HCEC 1CT (cell line): ENCODE measurements at places on chromosomes 4 and X.

DNA sequence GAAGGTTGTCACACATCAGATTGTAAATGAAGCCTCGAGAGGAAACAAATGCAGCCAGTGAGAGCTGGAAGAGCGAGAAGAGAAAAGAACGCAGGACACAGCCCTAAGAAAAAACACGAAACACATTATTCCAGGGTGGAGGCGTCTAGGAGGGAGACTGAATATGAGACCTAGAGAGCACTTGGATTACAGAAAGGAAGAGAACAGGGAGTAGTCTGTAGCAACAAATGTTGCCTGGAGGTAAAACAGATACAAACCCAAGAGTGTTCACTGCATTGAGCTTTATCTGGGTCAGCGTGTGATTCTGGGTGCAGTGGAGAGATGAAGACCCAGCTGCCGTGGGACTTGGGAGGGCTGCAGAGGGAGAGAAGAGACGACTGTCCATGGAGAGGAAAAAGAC lies 50.1 kb upstream of the SETD7 start:
- DNase-seq: no peak

DNA sequence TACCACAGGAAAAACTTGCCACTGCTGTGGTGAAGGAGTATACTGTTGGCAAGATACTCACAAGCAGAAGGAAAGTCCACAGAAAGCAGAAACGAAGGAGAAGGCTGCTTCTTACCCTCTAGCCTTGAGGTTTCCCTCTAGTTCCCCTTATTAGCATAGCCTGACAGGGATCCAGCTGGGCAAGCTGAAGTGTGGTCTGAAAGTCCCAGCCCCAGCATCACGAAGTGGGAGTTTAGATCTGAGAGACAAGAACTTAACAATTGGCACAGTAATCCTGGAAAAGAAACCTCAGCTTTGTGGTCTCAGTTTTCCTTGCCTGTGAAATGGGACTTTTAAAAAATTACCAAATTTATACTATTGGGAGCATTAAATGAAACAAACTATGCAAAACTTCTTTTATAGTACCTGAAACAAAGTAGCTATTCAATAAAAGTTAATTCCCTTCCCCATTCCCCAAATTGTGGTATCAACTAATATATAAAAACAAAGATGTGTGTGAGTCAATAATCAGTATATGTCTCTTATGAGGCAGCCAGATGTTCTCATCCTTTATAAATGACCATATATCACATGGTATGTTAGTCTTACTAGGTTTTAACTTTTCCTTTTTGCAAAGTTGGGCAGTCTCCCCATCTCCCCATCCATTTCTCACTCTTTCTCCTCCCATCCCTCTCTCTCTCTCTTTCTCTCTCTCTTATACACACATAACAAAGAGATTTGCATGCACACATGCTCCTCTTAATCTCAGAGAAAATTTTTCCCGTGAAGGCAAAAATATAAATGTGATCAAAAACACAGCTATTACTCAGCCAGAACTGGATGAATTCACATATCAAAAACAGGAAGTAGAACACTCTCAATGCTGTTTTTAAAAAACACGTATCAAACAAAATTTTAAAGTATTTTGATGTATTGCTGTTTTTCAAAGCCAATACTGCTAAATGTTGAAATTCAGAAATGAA lies 57.8 kb downstream of the SCFD2 start:
- no peak for DNase-seq

GRCh38 chr4:2142630-2143427 lies 83.7 kb downstream of the NAT8L start:
- DNase-seq: no peak

DNA sequence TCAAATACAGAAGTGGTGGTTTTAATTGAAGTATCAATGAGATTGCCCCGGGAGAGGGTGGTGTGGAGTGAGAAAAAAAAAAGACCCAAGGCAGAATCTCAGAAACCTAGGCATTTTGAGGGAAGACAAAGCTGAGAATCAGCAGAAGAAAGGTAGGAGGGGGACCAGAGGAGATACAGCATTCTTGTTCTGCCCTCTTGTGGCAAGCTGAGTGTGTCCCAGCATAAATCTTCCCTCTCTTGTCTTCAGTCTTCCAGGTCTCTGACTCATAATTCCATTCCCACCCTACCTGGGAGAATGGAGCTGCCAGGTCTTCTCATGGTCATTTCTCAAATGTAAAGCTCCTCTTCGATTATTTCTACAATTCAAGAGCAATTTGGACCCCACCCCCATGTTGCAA lies 32.7 kb upstream of the MAGED1 start:
- DNase-seq: no peak

- no peak for DNase-seq
These were observed 234.2 kb upstream of the MID1 start for GRCh38 chrX:10854594-10854993.

- no peak for DNase-seq
These were observed 100.8 kb downstream of the REPS2 start for GRCh38 chrX:17047224-17047623.

DNA sequence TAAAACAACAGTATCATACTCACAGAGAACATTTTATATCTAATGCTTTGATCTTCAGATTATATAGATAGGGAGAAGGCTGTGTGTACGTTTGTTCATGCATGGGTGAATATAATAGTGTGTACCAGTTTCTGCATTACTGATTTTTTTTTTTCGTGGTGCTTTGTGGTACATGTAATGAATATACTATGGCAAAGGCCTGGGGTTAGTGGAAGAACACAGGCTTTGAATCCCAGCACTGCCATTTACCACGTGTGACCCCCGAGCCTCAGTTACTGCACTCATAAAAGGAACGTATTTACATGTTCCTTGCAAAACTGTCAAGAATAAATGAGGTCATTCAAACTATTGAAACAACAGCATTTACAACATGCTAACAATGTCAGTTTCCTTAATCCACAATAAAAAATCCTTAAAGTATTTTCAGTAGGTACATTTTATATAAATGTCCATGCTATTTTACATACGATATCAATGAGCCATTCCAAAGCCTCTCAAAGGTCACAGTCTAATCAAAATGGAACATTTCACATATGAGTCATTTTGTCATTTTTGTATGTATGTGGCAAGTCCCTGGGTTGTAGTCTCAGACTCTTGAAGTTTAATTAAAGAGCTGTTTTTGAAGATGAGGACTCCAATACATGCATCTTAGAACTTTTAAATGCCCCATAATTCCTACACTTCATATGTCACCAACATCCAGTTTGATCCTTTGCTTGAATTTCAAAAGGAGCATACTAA lies 242.8 kb downstream of the PPP3CA start:
- no peak for DNase-seq

DNA sequence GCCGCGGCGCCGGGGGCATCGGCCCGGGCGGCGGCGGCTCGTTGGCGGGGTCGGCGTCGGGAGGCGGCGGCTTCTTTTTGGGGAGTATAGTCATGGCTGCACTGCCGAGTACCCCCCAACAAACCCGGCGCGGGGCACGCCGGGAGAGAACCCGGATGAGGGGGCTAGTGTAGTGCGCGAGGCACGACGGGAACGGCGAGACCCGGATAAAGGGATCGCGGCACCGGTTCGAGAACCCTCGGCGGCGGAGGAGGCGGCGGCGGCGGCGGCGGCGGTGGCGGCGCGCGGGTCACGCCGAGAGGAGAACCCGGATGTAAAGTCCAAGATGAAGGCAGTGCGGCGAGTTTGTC lies at the start of gene OTUD5:
Gene OTUD5, minus strand, starts transcription at position 131 of the 350 bp plus-strand sequence. Its CDS starts 37 bp downstream, at position 94.
- DNase-seq: no peak

DNA sequence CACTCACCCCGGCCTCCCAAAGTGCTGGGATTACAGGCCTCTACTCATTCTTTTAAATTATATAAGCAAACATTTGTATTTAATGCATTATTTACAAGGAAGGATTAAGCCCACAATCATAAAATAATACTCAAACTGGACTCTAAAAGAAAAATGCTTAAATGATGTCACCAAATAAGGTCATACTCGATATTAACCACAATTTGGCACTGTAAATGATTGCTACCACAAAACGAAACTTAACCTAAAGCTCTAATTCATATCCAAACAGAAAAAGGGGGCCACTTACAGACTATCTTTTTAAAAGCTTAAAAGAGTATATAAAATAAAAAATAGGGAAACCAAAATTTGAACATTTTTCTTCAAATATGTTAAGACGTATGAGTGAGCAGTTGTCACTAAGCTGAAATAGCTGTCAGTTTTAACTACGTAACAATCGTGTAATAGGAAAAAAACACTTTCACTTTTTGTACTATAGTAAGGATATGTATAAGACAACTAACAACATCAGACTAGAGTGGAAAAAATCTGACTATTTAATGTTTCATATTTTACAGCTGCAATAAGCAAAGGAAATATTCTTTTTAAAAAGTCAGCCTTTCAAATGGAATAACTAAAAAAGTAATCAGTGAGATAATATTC lies 108.2 kb upstream of the GPR34 start:
- DNase-seq: peak; percentile 15

DNA sequence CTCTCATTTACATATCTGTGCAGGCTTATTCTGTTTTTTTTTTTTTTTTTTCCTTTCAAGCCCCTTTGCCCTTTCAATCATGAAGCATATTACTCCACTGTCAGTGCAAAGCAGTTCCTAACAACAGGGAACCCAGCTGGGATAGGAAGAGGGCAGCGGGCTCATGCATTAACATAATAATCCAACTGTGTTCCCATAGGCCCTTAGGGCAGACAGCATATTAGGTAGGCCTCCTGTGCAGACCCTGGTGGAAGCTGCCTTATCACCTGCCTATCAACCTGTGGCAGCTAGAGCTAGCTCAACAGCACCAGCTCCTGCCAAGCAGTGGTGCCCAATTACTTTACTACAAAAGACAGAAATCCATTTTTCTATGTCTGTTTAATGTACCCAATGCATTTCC lies 49.3 kb downstream of the SLC10A7 start:
- no peak for DNase-seq

GRCh38 chr4:82746705-82747574 lies 51.7 kb downstream of the SCD5 start:
- DNase-seq: no peak

- DNase-seq: no peak
These were observed 323.6 kb downstream of the BCOR start for GRCh38 chrX:39773923-39774773.

DNA sequence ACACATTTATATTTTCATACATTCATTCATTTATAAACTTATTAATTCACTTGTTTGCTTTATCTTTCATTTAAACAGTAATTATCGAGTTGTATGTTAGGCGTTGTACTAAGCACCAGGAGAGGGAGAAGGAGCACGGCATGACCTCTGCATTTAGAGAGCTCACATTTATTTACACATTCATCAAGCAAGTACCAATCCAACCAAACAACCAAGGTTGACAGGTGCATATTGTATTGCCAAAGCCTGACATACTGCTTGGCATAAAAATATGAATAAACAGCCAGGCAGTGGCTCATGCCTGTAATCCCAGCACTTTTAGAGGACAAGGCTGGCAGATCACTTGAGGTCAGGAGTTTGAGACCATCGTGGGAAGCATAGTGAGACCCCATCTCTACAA lies 37.0 kb upstream of the CLNK start:
- no peak for DNase-seq

DNA sequence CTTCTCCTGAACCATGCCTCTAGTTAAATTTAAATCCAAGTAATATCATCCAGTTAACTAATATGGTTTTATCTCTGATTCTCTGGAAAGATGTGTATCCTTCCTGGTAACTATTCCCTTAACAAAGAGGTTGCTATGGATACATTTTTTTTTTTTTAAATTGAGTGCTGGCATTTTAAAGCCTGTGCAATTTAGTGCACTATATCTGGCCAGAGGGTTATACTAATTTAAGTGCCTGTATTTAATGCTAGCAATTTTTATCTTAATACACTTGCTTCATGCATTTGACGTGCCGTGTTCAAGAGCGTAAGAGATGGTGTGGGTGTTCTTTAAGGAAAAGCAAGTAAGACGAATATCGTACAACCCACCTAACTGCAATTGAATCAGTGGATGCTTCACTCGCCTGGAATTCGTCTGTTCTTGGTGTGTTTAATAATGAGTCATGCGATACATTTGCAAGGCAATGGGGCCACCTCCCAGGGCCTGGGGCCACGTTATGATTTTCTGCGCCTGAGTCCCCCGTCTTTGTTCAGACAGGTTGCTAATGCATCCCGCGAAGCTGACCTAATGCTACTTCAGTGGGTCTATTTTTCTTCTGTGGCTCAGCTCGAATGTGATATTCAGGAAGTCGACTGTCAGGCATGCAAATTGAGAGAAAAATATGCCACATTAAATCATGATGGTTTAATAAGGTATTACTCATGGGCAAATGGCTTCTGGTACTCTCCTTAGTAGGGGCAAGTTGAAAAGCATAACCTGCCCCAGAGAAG lies 14.2 kb upstream of the MID1 start:
- peak; percentile 83 for DNase-seq

DNA sequence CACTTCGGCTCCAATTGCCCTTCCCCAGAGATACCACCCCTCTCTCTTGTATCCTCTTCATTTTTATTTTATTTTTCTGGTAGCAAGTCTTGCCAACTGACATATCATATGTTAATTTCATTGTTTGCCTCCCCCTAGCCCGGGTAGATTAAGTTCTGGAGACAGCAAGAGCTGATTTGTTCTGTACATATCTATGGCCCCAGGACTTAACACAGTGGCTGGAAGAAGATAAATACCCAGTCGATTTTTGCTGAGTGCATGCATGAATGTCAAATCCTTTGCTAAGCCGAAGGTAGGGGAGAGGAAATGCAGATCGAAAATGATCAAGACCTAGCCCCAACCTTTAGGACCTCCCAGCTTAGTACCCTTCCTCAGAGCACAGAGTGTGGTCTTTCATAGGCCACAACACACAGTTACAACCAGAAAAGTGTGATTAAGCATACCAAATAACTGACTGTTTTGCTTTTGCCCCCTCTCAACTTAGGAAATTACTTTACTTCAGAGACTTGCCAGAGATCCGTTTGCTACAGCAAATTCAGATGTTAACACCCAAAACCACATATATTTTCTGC lies 58.7 kb upstream of the KLF3 start:
- no peak for DNase-seq
